ENCODE measurements at places on chromosomes 6 and 20.

GRCh38 chr20:50335105-50335504, 144.5 kb downstream of the CEBPB start:
- DNase-seq = no peak

GRCh38 chr6:32603888-32604287, 14.2 kb upstream of the HLA-DRB1 start:
- DNase-seq = no peak

GRCh38 chr6:106158816-106159215, 72.7 kb downstream of the PRDM1 start:
- DNase-seq = no peak

GRCh38 chr20:37727957-37728634, 34.3 kb downstream of the CTNNBL1 start:
- DNase-seq = no peak

- DNase-seq = no peak
Measured at GRCh38 chr6:37078814-37079213, 73.4 kb downstream of the FGD2 start.

- peak; percentile 60 for DNase-seq
Measured at GRCh38 chr20:57748601-57749130, 38.9 kb upstream of the PMEPA1 start.

GRCh38 chr20:1664911-1665310, 7.3 kb upstream of the SIRPG start:
- peak; percentile 73 for DNase-seq

DNA sequence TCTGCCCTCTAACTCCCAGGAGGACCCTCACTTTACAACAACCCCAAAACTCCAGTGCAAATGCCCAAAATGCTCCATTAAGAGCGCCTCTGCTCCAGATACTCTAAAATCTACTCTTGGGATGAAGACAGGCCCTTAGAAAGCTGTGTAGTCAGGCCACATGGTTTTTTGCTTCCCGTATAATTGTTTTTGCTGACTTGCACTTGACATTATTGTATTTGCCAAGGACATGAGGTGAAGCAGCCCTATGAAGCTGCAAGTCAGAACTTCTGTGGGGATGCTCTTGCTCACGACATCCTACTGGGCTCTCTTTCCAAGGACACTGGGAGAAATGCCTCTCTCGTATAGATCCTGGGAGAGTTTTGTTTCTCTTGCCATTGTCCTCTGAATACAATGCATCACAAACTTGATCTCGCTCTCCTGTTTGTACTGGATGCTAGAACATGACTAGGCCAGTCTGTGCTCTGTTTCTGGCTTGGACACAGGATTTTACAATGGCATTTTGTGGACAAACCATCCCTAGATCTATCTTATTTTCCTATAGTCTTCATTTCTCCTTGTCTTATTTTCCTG, 177.2 kb upstream of the DTNBP1 start:
- DNase-seq = no peak

Measured in CD4-positive, alpha-beta T cell treated with Interleukin-6 for 4 hours (primary cell).